ENCODE measurements at places on chromosomes 6 and 20. TPM values are rescaled to one million over a fixed set of nuclear protein-coding genes. Genes with fewer than 3 reads are reported as not detected.

DNA sequence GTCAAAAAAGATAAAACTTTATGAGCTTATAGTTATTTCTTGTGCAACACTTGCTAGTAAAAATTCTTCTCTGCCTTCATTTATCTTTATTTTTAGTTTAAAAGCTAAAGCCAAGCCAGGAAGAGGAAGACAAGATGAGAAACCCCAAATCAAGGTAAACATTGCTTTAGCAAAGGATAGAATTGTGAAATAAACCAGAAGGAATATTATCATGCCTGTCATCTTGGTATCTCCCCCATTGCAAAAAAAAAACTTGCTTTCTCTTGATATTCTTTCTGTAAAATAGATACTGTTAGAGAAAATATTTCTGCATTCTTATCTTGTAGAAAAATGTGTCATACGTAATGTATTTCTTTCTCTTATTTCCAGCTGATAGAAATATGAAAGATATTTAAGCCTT is 432.8 kb downstream of the GJA1 start:
- no peak for DNase-seq

- DNase-seq, result no peak
Measured at GRCh38 chr6:84774985-84775284, 10.5 kb upstream of the TBX18 start.

DNA sequence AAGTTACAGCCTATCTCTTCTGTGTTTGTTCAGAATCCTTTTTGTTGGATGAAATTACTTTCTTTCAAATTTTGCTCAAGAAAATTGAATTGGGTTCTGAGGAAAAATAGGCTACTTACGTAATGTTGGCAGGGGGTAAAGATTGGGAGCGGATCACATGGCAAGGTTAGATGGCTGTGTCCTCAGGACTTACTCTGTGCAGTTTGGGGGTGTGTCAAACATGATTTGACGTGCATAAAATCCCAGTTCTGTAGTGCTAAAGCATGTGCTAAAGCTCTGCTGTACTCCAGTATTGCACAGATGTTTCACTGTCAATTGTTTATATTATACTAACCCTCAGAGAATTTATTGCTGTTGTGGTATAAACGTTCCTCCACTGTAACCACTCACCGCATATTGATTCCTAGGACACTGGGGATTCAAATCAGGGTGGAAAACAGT is 2.6 kb downstream of the NT5E start:
- DNase-seq, result no peak

DNA sequence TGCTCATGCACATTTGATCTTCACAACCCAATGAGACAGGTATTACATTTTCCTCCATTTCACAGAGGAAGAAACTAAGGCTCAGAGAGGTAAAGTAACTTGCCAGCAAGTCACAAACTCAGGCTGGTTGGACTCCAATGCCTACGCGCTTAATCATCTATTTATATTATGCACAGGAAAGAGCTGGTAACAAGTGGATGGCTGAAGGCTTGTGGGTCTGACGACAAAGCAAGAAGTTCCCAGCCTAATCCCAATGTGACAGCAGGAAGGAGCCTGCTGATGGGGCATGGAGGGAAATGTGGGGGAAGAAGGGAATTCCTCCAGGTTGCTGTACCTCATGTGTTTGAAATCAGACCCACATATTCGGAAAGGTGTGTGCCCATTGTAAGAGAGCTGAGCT is 3.9 kb downstream of the CDH22 start:
- DNase-seq, result no peak

The GPX6 gene
- not detected for polyA plus RNA-seq

The KCNK15 gene
- 0.64 TPM for polyA plus RNA-seq

The TUBB1 gene
- polyA plus RNA-seq, result 2.0 TPM

The UNC5CL gene
- 4.0 TPM for polyA plus RNA-seq

The SRSF6 gene
- 228 TPM for polyA plus RNA-seq
